ENCODE measurements at places on chromosomes 3 and 15. TPM values are rescaled to one million over a fixed set of nuclear protein-coding genes. Genes with fewer than 3 reads are reported as not detected.

PTPN23 gene
- total RNA-seq: 30.4 TPM

CCDC39 gene
- not detected for total RNA-seq

FBXW12 gene
- not detected for total RNA-seq

FHIT gene
- 0.23 TPM for total RNA-seq

MAP2K5 gene
- total RNA-seq: 6.7 TPM

GOLGA6L10 gene
- total RNA-seq: 1.6 TPM

NR2E3 gene
- 0.19 TPM for total RNA-seq

GOLGA8T gene
- not detected for total RNA-seq

TGM5 gene
- 0.66 TPM for total RNA-seq

TMEM212 gene
- not detected for total RNA-seq

SCN5A gene
- total RNA-seq: 0.03 TPM

STRIT1 gene
- total RNA-seq: not detected

RPP25 gene
- 33.1 TPM for total RNA-seq

BUB1B gene
- total RNA-seq: 74.5 TPM

IL5RA gene
- not detected for total RNA-seq

C15orf39 gene
- 14.7 TPM for total RNA-seq

PLAAT1 gene
- total RNA-seq: 1.2 TPM

CCRL2 gene
- total RNA-seq: not detected

MEF2A gene
- total RNA-seq: 26.2 TPM

TAGLN3 gene
- 10.9 TPM for total RNA-seq

CKMT1B gene
- total RNA-seq: not detected

ANKRD34C gene
- not detected for total RNA-seq

ACTC1 gene
- not detected for total RNA-seq

DRD3 gene
- not detected for total RNA-seq

BHLHE40 gene
- total RNA-seq: 69.3 TPM

GOLGA6L7 gene
- total RNA-seq: not detected

DUSP7 gene
- total RNA-seq: 28.4 TPM

FANCI gene
- 53.5 TPM for total RNA-seq

PRR20G gene
- total RNA-seq: not detected

TP63 gene
- total RNA-seq: not detected

AMT gene
- total RNA-seq: 1.8 TPM

C3orf80 gene
- total RNA-seq: 0.53 TPM

SLC6A11 gene
- 0.04 TPM for total RNA-seq

MKRN2OS gene
- not detected for total RNA-seq

ALPK3 gene
- 0.42 TPM for total RNA-seq

All from A375 (cell line).